ENCODE measurements at places on chromosomes 4 and X.

GRCh38 chr4:6732441-6733357, 16.7 kb downstream of the BLOC1S4 start:
- no peak for DNase-seq

- DNase-seq: no peak
Measured at GRCh38 chr4:48556268-48556667, 66.2 kb downstream of the ZAR1 start.

DNA sequence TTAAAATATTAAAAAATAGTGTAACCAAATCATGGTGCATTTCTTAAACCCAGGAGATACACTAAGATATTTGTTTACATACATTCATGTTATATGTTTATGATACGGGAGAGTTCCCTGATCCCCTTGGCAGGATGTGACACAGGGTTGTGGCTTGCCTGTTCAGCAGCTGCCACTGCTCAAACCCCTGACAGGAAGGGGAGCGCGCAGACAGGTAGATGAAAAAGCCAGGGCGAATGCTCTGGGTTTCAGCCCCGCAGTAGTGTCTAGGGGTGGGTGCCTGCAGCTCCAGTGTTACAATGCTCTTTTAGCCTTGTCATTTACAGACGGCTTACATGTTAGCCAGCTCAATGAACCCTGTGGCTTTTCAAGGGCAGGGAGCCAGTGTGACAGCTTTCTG, 1343.8 kb upstream of the IGFBP7 start:
- no peak for DNase-seq

GRCh38 chrX:40145001-40145922, 47.5 kb upstream of the BCOR start:
- DNase-seq: no peak

- no peak for DNase-seq
Measured at GRCh38 chr4:153241970-153242838, 38.0 kb downstream of the TRIM2 start.

DNA sequence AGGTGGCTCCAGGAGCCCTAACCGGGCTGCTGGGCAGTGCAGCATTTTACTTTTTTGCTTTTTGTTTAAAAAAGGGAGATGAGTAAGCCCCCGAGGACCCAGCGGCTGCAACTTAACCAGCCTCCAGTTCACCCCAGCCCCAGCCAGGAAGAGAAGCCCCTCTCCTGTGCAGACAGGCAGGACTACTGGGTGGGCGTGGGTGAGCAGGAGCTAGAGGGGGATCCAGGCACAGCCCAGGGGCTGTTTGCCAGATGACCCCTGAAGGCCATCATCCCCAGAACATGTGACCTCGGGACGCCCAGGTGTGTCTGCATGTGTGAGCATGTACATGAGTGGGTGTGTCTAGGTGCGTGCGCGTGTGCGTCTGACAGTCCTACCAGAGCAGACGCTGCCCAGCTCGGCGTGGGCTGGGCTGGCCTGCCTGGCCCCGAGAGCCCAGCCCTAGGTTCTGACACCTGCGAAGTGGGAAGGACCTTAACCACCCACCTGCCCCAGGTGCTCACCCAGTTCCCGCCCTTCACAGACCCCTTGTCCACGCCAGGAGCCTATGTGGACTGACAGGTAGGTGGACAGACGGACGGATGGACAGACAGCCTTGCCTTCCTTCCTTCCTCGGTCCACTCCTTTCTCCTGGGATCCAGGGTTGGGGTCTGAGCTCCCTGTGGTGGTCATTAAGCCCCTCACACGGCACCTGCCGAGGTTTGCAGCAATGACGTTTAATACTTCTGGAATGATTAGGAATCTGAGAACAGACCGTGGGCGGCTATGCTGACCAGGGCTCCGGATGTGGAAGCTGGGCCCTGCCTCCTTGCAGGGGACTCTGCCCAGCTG, 7.8 kb upstream of the HAUS3 start:
- DNase-seq: no peak

GRCh38 chrX:79117078-79117477, 27.4 kb upstream of the GPR174 start:
- DNase-seq: no peak

DNA sequence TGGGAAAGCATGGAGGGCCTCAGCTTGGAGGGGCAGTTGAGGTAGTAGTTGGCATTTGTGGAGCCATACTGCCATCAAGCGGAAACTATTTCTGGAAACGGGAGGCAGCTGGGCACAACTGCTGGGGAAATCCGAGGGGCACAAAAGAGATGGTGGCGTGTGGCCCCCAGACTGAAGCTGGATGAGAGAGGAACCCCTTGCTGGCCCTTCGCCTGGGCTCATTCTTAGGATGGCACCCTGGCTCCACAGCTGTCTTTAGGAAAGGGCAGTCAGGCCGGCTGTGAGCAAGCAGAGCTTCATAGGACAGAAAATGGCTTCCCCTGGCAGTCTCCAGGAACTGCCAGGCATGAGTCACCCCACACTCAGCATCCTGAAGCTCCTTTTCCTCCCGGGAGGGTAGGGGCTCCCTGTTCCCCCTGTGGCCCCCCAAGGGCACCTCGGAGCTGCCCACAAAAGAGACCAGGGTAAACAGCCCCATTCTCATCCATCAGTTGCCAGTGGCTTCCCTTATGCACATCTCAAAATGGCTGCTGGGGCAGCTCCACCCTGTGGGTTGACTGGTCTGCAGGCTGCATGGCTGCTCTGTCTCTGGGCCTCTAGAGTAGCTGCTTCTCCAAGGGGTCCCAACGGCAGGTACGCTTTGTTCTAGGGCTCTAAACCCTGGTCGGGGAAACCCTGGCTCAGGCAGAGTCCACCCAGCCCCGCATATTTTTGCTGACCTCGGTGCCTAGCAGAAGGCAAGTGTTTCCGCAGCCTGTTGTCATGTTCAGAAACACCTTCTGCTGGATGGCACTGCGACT, 64.7 kb downstream of the NBDY start:
- DNase-seq: no peak

- no peak for DNase-seq
Measured at GRCh38 chr4:30720661-30721184, 554 bp downstream of the PCDH7 start.

DNA sequence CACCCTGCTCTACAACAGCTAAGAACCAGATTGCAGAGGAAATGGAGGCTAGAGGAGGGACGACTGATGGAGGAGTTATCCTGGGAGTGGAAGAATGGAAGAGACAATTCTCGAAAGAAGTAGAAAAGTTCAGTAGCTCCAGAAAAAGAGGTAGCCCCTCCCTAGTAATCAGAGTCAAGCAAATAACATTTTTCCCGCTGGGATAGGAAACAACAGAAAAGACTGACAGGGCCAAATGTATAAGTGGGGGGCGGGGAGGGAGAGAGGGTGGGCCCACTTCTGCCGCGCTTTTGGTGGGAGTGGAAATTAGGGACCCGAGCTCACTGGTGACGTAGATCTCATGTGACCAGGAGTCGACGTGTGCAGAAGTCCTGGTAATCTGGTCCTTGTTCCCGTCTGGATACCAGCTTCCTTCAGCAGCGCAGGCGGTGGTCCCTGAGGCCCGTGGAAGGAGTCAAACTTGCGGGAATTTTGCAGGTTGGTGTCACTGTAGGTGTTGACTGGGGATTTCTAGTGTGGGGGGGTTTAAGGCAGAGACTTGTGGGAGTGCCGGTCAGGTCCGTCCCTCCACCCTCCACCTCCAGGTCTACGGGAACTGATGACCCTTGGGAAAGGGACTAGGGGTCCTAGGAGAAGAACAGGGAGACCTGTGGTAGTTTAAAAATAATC, at the start of gene TCEAL9:
Gene TCEAL9, plus strand, starts transcription at position 377 of the 669 bp plus-strand sequence. CDS start 1,179 bp downstream, outside the sequence.
- DNase-seq: peak; percentile 26

- no peak for DNase-seq
Measured at GRCh38 chr4:169723207-169723965, 34.4 kb downstream of the HPF1 start.

DNA sequence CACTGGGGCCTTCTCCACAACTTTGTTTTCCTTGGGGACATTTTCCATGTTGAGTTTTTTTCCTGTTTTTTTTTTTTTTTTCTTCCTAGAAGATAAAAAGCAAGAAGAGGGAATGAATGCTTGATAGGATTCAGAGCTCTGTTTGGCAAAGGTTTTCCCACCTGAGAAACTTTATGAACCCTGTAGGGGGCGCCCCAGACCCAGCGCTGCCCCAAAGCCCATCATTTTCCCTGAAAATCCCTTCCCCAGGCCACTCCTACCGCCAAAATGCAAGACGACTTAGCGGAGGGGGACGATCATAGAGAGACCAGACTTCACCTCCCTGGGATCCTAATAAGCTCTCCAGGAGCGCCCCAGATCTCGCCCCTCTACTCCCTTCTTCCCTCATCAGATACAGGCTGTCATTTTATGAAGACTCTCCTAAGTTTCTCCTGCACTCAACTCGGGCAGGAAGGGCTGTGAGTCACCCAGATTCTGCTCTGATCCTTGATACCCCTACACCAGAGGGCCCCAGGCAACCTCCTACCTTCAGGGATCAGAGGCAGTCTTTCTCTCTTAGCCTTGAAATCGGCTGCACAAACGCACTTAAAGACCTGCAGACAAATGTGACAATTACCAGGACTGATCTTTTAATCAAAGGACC, 1.4 kb downstream of the BEX5 start:
- DNase-seq: no peak

DNA sequence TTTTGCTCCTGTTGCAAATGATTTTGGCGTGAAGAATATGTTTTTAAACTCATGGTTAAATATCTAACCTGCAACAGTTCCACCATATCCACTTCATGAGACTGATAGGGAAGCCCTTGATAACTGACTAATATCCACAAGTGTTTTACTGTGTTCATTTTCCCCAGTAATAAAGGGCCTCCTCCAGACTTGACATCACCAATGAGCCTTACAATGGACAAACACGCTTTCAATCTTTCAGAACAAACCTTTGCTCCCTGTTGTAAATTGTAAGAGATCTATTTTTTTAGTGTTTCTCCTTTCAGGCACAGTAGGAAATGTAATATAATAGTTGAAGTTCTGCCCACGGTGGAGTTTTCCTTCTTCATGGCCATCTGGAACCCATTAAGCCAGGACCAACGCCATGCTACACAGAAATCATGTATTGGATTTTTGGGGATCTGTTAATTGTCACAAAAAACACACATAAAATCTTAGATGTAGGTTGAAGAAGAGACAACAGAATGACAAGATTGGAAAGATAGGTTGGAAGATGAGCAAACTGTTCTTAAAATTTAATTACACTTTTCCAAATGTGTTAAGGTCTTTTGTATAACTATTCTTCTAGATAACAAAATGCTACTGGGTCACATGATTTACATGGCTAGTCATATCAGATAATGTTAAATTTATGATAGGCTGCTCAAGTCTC, 1030.1 kb downstream of the FSTL5 start:
- DNase-seq: no peak

GRCh38 chr4:128868758-128869157, 59.3 kb downstream of the JADE1 start:
- DNase-seq: no peak

GRCh38 chrX:14039344-14039743, 9.7 kb upstream of the GEMIN8 start:
- DNase-seq: no peak

GRCh38 chr4:27360790-27361267, 500.2 kb downstream of the STIM2 start:
- no peak for DNase-seq

GRCh38 chr4:176953021-176953420, 160.3 kb upstream of the VEGFC start:
- no peak for DNase-seq

- no peak for DNase-seq
Measured at GRCh38 chr4:1418494-1419285, 12.4 kb upstream of the NKX1-1 start.

DNA sequence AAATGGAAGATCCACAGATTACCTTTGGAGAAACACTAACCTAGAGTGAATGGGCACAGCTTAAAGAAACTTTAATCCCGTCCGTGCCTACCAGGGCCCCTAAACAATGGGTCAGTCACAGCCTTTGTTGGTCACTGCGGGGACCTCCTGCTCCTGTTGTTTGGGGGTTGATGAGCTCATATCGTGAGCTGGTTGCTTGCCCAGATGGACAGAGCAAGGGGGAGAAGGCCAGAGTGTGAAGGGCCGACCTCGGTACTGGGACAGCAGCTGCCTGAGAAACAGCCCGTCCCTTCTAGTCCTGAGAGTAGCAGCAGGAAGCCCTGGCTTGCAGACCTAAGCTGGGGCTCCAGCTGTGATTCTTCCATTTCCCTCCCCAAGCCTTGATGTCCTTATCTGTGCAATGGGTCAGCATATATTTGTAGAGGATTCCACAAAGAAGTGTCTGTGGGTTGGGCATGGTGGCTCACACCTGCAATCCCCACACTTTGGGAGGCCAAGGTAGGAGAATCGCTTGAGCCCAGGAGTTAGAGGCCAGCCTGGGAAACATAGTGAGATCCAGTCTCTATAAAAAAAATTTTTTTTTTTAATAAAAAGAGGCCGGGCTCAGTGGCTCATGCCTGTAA, 69.6 kb upstream of the SLC34A2 start:
- DNase-seq: no peak

- DNase-seq: no peak
Measured at GRCh38 chr4:114688059-114688458, 89.5 kb downstream of the UGT8 start.

DNA sequence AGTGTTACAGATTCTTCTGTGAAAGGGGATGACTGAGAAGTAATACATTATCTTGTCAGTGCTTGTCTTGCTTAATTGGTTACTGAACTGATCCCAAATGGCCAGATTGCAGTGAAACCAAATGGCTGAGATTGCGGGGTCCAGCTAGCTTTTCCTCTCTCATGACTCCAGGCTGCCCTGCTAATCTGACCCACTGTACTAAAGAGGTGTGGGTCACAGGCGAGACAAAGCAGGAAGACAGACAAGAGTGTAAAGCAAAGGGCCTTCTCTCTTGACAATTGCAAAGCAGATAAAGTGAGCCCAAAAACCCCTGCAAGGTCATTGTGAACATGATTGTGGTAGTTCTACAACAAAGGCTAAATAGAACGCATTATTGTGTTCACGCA, 2.1 kb downstream of the TMEM150C start:
- DNase-seq: no peak
